ENCODE measurements at places on chromosomes 6 and 20.

- DNase-seq, result no peak
These were observed 16.0 kb downstream of the DUSP22 start for GRCh38 chr6:308307-308706.

GRCh38 chr6:17367868-17368267 lies 25.5 kb upstream of the CAP2 start:
- no peak for DNase-seq

DNA sequence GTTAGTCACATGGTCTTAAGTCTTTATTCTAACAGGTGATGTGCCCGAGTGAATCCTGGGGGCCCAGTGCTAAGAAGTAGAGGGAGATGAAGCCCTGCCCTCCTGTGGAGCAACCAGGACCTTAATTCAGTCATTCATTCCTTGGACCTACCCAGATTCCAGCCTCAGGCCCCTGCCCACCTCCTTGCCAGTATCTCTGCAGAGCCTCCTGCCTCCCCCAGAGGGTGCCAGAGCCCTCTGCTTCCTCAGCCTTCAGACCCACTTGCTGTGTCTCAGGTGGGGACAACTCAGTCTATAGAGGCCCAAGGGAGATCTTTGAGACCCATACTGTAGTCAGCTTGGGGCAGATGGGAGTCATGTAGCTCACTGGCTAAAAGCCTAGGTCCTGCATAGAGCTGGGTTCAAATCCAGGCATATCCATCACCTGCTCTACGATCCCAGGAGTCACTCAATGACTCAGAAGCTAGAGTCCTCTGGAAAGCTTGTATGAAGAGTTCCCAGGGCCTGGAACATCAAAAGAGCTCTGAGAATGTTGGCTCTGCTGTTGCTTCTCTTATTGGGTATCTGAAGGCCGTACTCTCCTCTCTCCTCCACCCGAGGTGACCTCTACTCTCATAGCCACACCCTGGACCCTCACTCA lies 3.9 kb upstream of the SIGLEC1 start:
- DNase-seq, result no peak

DNA sequence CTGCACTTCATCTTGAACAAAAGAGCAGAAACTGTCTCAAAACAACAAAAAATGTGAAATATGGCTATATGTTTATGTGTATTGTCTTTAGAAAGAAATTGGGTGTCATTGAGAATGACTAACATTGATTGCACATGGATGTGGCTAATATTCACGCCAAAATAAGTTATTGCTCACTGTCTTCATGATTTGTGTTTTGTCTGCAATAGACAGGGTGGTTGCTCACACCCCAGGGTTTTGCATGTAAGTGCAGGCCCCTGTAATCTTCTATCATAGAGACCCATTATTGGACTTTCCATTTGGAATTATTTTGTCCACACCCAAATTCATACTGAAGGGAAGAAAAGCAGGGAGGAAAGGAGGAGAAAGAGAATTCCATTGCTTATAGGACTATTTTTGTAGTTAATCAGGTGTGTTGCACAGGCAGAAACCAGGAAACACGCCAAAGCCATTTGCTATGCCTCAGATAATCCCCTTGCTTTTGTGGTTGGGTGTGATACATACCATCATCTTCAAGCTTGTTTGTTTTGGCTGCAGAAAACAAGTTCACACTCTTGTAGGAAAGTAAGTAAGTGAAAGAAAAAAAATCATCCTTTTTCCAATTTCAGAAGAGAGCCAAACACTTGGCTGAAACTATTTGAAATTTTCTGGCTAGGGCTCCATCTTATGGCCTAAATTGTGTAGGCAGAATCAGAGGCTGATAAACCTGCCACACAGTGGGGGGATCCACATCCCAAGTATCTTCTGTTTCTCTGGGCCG lies 214.1 kb downstream of the COL12A1 start:
- no peak for DNase-seq

GRCh38 chr20:53900380-53900999 lies 169.9 kb downstream of the BCAS1 start:
- no peak for DNase-seq

DNA sequence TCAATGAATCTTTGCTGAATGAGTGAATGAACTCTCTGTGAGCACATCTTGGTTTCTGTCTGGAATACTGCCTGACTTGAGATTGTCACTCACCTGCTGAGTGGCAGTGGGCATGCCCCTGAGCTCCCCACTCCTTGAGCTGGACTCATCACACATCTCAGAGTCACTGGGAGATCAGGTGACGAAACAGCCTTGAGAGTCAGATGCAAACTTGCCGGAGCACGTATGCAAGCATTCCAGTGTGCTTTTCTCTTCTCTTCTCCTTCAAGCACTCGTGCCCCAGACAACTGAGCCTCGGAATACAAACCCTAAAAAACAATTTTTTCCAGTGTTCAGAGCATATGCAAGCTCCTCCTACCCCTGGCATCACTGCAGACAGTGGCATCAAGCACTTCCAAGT lies 9.4 kb upstream of the BMP7 start:
- no peak for DNase-seq

DNA sequence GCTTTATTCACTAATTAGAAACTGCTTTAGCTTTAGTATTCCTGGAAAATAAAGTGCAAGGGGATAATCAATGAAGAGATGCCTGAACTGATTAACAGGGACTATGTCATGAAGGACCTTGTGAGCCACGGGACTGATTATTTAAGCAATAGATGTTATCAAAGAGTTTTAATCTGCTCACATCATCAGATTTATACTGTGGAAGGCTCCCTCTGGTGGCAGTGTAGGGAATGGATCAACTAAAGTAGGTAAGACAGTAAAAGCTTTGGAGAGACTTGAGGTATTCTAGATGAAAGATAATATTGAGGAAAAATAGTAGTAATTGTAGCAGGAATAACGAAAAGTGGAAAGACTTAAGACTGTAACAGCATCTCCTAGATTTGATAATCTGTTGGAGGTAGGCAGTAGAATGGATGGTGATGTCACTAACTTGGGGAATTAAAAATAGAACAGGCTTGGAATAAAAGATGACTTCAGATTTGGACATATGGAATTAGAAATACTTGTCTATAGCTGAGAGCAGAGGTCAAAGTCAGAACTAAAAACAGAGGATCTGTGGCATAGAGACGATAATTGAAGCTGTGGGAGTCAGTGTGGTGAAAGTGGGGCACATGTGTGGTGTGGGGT lies 80.3 kb upstream of the HTR1E start:
- no peak for DNase-seq

DNA sequence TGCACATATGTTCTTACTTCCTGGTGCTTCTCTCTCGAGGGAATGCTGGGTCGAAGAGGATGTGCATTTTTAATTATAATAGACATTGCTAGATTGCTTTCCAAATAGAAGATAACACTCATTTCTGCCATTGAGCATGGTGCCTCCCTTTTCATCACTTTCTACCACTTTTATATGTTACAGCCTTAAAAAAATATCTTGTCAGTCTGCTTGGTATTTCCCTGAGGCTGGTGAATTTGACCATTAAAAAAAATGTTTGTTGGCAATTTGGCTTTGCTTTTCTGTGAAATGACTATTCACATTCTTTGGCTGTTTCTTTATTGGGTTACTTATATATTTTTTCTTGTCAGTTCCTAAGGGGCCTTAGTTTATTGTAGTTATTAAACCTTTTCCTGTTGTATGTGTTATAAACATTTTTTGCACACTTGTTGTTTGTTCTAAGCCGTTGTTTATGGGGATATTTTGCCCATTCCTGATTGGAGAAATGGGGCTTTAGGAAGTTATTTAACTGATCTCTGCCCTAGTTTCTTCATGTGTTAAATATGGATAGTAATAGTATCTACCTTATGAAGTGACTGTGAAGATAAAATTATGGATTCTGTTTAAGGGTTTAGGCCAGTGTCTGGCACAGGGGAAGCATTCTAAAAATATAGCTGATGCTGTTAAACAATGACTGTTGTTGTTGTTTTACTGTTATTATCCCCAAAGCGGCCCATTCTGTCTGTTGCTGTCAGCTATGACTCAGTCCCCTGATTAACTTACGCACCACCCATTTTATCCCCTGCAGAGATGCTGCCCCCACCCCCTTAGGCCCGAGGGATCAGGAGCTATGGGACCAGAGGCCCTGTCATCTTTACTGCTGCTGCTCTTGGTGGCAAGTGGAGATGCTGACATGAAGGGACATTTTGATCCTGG lies 3.8 kb downstream of the DDR1 start:
- no peak for DNase-seq

- DNase-seq, result no peak
These were observed 107.9 kb downstream of the NRSN1 start for GRCh38 chr6:24233813-24234442.

- no peak for DNase-seq
These were observed 9.1 kb downstream of the HIVEP2 start for GRCh38 chr6:142935553-142936517.

DNA sequence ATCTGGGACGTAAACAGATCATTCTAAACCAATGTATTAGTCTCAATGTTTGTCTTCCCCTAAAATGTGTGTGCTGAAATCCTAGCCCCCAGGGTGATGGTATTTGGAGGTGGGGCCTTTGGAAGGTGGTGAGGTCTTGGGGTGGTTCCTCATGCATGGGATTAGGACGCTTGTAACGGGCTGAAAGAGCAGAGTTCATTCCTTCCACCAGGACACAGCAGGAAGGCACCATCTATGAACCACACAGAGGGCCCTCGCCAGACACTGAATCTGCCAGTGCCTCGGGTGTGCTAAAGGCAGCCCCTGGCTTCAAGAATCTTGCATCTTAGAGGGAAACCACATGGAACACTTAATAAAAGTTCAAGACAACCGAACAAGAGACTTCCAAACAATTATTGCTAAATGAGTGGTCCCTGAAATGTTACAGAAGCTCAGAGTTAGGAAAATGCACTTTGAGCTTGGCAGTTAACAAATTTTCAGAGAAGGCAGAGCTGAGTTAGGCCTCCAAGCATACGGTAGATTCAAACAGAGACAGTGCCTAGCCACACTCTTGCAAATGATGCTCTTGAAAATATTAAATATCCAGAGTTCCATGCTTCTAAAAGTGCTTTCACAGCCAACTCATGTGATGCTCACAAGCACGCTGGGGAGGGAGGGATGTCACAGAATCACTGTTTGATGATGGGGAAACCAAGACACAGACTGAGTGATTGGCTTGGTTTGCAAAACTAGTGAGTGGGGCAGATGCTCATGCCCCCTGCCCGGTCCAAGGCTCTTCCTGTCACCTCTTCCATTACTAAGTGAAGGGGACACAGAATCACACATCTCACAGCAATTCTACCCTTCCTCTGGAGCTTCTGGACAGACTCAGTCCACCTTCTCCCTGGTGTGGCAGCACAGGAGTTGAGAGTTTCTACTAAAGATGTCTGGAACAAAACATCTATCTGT lies 27.4 kb downstream of the TBC1D7 start:
- no peak for DNase-seq
